ENCODE measurements at places on chromosomes 7 and 10.

DNA sequence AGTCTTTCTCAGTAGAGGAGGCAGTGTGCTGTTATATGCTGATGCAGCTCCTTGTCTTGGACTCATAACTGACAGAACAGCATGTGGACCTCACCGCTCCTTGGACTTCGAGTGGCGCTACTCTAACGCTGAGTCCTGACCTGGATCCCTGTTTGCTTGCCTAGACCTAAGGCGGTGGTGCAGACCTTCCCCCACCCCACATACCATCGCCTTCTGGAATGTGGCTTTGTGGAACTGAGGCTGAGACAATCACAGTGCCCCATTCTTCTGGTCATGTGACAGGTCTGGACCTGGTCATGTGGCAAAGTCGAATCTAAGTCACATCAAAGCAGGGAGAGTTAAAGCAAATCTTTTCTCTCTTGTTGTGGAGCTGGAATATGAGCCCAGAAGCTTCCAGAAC, 190.7 kb upstream of the MKI67 start:
- DNase-seq = no peak

DNA sequence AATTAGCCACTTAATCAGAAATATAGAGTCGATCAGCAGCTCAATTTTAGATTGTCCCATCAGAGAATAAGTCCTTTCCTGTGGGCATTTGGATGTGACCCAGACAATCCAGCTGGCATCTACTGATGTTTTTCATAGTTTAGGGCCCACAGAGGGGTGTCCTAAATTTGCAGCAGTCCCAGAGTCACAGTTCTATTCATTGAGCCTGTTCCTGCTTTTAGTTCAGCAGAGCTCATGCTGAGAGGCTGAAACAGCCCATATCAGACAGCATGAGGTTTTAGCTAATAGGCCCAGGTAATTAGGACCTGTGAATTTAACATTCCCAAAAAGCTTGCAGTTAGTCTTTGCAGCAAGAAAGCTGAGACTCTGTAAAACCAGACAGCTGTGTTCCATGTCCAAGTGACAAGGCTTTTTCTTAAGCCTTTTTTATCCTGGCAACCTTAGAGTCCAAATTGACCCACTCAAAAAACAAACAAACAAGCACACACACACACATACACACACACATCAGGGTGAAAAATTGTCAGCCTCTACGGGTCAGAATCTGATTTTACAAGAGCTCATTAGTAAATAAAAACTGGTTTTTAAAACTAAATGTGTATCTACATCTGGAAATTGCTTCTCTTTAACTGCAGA, 33.7 kb downstream of the ANKIB1 start:
- no peak for DNase-seq

DNA sequence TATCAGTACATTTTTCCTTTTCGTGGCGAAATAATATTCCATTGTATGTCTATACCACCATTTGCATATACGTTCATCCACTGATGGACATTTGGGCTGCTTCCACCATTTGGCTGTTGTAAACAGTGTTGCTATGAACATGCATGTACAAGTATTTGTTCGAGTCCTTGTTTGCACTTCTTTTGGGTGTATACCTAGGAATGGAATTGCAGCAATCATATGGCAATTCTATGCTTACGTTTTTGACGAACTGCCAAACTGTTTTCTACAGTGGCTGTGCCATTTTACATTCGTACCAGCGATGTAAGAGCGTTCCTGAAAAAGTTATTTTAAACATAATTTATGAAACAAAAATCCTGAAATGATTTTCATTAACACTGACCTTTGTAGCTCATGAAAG, 79.5 kb downstream of the HIPK2 start:
- DNase-seq = no peak

DNA sequence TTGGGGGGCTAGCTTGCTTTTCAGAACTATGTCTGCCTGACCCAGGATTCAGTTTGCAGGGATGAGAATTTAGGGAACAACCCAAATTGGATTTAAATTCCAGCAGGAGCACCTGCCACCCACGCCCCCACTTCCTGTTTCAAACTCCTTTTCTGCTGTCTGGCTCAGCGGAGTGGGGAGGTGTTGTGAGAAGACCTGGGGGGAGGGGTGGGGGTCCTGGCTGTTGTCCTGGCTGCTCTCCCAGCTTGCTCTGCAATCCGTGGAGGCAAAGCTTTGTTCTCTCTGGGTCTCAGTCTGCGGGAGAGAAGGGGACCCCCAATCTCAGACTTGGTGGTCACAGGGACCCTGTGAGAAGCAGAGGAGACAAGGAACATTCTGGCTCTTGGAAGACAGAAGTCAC, 799 bp downstream of the KCNK18 start:
- no peak for DNase-seq

GRCh38 chr10:100033766-100034418, 24.1 kb upstream of the DNMBP start:
- no peak for DNase-seq

GRCh38 chr10:30962522-30962921, 69.1 kb downstream of the ZNF438 start:
- DNase-seq = no peak

DNA sequence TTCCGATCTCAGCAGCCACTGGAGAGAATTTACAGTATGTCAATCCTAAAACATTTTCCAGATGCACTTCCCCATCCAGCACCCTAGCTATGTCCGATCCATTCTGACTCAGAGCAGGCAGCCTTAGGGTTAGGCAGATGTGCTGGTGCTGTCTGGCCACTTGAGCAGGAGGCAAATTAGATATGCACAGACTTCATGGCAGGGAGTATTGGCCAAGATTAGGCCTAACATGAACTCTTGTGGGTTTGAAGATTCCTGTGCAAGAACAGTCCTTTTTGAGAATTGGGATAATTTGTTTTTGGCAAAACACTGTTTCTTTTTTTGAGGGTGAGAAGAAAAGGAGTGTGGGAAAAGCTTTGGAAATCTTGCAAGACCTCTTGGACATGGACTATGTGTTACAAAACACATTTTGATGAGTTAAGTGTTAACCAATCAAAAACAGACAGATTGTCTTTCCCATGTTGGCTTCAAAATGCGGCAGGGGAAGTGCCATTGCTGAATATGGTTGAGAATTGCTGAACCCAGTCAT, 218.6 kb upstream of the INHBA start:
- peak; percentile 100 for DNase-seq

DNA sequence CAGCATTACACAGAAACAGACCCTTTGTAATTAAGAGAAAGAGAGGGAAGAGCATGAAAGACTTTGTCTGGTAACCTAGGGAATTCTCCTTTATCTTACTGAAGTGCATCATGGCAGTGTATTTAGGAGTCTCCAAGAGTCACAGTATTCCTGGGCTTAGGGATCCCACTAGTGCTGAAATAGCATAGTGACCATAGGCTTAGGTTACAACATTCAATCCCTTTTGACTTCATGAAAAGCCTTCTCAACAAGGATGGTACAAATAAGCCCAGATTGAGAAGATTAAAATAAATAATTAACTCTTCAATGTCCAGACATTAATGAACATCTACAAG, 76.5 kb downstream of the SNX13 start:
- no peak for DNase-seq

GRCh38 chr10:127234306-127234800, 38.0 kb upstream of the INSYN2A start:
- DNase-seq = peak; percentile 15

GRCh38 chr10:9010093-9010492, 955.6 kb downstream of the GATA3 start:
- no peak for DNase-seq

DNA sequence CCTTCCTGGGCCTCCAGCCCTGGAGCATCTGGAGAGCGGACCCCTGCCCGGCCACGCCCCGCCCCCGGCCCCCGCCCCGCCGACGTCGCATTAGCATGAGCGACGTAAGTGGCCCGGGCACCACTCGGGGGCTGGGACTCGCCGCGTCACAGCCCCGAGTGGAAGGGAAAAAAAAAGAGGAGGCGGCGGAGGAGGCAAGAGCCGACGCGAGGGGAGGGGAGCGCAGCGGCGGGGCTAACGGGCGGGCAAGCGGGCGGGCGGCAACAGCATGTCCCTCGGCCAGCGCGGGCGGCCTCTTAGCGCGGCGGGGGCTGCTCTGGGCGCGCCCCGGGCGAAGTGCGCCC, at the start of gene SLC18A3:
TSS of gene SLC18A3 (plus strand) at position 197 of the 344 bp plus-strand sequence. CDS start 431 bp downstream, outside the sequence.
- no peak for DNase-seq

- peak; percentile 12 for DNase-seq
Measured at GRCh38 chr10:128629111-128630096, 503.2 kb upstream of the MKI67 start.

DNA sequence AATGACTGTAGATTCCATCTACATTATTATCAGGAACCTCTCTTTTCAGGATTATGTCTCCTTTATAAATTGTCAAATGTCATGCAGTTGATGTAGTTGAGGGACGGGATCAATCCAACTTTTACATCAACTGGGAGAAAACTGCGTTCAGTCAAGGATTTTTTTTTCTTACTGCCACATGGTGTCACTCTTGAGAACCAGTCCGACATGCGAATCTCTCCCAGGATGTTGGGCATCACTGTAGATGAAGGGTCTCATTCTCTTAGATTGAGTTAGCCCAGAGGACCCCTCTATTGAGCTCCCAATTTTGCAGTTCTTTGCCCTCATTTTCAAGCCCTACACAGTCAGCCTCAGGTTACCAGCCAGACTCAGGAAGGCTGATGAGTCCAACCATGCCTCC, 120.3 kb upstream of the PTPRZ1 start:
- peak; percentile 26 for DNase-seq

GRCh38 chr7:111308691-111309090, 217.8 kb downstream of the LRRN3 start:
- DNase-seq = no peak

DNA sequence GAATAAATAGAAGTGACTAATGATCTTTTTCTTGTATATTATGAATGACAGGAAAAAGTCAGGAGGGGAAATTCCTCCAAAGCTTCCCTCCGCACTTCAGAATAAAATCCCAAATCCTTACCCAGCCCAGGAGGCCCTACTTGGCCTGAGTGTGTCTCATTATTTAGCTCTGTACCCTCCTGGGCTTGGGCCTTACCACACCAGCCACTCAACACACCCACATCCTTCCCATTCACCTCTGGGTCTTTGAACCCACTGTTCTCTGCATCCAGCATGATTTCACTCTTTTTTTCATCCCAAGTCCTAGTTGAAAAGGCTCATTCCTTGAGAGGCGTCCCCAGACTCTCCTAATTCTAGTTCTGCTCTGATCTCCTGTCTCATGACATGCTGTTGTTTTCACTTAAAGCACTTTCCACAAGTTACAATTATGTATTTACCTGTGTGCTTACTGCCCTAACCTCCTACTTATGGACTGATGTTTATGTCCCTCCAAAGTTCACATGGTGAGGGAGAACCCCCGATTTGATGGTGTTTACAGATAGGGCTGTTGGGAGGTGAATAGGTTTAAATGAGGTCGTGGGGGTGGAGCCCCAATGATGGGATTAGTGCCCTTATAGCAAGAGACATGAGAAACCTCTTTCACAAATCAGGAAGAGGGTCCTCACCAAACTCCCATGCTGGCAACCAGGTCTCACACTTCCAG, 6.4 kb downstream of the NOD1 start:
- no peak for DNase-seq

DNA sequence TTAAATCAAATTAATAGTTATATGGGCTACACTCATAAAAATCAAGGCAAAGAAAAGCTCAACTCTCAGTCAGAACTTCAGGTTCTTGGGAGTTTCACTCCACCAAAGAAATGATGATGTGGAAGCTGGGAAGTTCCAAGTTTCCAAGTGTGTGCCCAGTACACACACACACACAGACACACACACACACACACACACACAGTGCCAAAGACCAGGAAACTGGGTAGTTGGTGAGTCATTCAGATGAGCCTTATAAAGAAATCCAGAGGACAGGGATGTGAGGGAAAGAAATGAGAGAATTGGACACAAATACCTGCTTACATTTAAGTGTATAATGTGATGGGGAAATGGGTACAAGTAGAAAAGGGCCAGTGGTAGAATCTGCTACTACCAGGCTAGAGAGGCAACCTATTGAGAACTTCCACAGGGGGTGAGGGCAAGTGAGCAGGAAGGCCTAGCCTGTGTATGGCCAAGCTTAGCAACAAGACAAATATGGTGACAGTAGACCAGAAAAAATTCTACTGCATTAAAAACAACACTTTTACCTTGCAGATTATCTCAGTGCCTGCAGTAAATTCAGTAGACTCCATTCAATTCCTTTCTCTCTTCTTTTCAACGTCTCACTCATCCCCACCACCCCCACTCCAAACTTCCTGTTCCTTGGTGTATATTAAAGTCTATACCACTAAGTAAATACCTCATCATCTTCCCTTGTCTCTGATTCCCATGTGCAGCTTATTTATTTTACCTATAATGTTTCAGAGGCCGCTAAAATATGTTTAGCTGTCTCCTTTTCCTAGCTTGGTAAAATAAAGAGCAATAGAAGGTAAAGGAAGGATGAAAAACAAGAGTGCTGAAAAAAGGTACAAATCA, 95.0 kb downstream of the CABCOCO1 start:
- DNase-seq = peak; percentile 73

DNA sequence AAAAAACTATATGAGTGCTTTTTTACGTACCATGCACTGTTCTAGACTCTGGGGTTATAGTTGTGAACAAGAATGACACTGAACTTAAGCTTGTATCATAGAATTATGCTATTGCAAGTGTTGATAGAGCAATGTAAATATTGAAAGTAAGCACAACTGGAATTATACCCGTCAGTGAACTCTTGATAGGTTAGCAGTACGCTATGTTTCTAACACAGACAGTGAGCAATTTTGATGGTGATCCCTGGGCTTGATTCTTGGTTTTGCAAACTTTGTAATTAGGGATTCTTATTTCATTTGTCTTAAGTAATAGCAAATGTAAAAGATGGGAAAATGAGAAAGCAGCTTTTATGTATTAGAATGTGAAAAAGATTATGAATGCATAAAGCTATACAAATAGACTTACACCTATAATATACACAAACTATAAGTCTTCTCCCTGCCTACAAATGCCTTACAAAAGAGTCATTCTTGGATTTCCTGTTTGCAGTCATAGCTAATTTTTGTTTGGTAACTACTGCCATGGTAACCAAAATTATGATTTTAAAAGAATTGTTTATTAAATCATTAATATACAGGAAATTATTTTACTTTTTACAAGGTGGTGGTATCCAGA, 6.7 kb downstream of the TES start:
- DNase-seq = no peak

DNA sequence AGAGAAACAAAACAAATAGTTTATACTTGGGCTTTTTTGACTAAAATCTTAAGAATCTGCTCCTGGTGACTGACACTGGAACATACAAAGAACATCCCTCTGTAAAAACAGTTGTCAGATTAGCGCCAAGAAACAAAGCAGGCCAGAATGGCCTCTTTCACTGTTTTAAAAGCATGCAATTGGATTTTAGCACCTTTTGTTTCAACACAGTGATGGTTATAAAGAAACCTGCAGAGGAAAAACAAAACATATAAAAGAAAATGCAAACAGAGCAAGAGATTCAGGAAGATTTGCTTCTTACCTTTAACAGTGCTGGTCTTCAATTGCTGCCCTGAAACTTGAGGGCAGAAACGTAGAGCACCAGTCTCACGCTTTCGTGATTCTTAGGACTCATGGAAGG, 652.2 kb upstream of the KCND2 start:
- no peak for DNase-seq

GRCh38 chr10:35644050-35644950, 2.2 kb upstream of the FZD8 start:
- DNase-seq = peak; percentile 16
